ENCODE measurements at places on chromosomes 5 and 9. TPM values are rescaled to one million over a fixed set of nuclear protein-coding genes. Genes with fewer than 3 reads are reported as not detected.

DNA sequence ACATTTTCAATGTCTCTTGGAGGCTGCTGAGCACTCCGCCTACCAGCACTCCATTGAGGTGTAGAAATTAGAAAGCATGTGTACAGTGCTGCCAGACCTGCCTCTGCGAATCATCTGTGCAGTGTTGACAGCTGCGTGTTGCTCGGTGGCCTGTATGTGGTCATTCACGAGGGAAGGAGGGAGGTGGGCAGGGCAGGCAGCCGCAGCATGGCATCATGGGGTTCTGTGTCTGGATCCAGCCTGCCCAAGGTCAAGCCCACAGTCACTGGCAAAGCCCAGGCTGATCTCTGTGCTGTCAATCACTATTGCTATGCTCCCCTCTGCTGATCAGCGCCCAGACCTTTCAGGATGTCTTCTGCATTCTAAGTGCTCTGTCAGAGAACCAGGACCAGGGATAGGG is 8.0 kb upstream of the PDZD2 start:
- DNase-seq, result no peak

DNA sequence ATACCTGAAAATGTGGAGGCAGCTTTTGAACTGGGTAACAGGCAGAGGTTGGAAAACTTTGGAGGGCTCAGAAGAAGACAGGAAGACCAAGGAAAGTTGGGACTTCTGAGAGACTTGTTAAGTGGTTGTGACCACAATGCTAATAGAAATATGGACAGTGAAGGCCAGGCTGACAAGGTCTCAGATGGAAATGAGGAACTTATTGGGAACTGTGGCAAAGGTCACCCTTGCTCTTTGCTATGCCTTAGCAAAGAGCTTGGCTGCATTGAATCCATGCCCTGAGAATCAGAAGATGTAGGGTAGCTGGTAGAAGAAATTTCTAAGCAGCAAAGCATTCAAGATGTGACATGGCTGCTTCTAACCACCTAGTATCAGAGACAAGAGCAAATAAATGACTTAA is 244.4 kb upstream of the ADRA1B start:
- no peak for DNase-seq

GRCh38 chr9:121261107-121261460 is 6.9 kb upstream of the GSN start:
- DNase-seq, result no peak

GRCh38 chr9:7762600-7762999 is 37.0 kb downstream of the DMAC1 start:
- DNase-seq, result no peak

The RMI1 gene
- total RNA-seq, result 28.9 TPM

- no peak for DNase-seq
Measured at GRCh38 chr9:126412905-126413304, 86.3 kb downstream of the MVB12B start.

The RBM22 gene
- 78.4 TPM for total RNA-seq

The PCYOX1L gene
- 19.8 TPM for total RNA-seq

- no peak for DNase-seq
Measured at GRCh38 chr9:84500826-84501225, 160.3 kb upstream of the SLC28A3 start.

The PKD2L2 gene
- total RNA-seq, result not detected

GRCh38 chr5:86688406-86688805 is 70.7 kb downstream of the COX7C start:
- DNase-seq, result no peak

The IL33 gene
- not detected for total RNA-seq

DNA sequence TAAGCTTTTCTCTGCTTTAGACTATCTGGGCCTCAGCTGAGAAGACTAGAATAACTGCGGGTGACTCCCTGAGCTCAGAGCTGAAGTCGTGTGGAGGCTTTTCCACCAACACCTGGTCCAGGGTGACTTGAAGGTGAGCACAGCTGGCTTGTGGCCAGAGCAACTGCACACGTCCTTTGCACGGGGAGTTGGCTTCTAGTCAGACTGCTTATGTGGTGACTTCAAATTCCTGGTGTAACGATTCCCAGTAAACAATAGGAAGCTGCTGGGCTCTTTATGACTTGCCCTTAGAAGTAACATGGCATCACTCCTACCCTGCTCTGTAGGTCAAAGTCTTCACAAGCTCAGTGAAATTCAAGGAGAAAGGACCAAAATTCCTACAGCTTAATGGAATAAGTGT is 800.6 kb upstream of the CDH6 start:
- no peak for DNase-seq

GRCh38 chr9:112753725-112754124 is 3.2 kb downstream of the SNX30 start:
- DNase-seq, result peak; percentile 63

The NME5 gene
- total RNA-seq, result not detected

The IFNA7 gene
- total RNA-seq, result not detected

- DNase-seq, result no peak
Measured at GRCh38 chr5:98349251-98349989, 424.0 kb upstream of the RGMB start.

GRCh38 chr5:73112359-73112758 is 8.0 kb upstream of the TMEM171 start:
- no peak for DNase-seq

The SV2C gene
- total RNA-seq, result not detected

The PITX1 gene
- total RNA-seq, result 0.78 TPM

The LCN10 gene
- 1.1 TPM for total RNA-seq

GRCh38 chr5:34709861-34710673 is 53.9 kb downstream of the RAI14 start:
- DNase-seq, result no peak

GRCh38 chr5:3004361-3005080 is 253.0 kb upstream of the IRX2 start:
- no peak for DNase-seq

DNA sequence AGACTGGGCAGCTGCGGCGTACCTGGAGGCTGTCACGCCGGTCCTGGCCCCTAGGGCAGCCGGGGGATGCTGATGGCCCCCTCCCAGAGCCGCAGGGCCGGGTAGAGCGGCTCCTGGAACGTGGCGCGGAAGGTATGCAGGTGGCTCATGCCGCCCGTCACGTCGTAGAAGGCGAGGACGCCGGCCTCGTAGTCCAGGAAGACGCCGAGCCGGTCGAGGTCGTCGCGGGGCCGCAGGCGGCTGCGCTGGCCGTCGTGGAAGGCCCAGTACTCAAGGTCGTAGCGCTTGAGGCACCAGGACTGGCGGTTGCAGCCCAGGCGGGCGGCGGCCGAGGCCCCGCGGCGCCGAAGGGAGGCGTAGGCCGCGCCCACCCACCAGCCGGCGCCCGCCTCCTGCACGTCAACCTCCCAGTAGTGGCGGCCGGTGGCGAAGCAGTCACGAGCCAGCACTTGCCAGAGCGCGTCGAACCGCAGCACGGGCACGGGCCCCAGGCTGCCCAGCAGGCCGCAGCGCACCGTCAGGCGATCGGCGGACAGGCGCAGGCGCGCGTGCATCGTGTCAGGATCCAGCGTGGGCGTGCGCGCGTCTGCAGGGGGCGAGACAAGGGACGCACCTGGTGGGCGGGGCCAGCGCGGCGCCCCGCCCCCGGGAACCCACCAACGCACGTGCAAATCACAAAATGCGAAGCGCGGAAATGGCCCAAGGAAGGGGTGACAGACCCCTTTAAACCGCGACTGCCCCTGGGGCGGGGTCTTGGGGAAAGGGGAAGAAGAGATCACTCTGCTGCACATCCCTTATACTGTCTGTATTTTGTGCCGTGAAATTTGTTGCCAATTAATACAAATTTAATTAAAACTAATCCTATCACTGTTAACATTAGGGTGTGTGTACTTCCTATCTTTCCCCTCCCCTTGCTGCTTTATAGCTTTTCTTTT is 31.2 kb downstream of the NANS start:
- no peak for DNase-seq

DNA sequence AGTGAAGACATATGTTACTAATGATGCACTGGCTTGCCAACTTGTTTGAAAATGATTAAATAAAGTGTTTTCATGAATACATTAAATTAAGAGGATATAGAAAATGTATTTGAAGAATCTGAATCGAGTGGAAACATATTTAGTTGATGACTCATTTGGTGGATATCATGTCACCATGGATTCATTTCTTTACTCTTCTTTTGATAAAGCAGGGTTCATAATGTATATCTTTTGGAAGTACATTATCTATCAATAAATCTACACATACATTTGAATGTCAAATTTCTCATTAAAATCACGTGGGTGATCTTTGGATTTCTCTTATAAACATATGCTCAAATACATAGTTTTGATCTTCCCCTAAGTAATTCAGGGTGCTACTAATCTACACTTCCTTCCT is 1148.1 kb upstream of the ACO1 start:
- no peak for DNase-seq

DNA sequence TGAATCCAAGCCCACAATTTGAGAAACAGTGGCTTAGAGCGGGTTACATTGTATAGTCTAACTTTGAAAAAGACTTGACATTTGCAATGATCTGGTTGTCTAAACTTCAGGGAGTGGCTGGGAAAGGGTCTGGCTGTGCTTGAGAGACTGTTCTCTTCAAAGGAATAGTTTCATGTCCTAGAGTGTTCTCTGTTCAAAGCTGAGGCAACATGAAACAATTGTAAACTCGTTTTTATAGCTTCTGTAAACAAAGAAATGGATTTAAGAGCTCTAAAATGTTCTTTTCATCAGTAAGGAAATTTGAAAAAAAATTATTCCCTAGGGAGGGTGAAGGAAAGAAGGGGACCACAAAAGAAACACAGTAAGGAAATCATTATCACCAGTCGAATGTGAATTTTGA is 41.6 kb downstream of the FOCAD start:
- DNase-seq, result no peak

DNA sequence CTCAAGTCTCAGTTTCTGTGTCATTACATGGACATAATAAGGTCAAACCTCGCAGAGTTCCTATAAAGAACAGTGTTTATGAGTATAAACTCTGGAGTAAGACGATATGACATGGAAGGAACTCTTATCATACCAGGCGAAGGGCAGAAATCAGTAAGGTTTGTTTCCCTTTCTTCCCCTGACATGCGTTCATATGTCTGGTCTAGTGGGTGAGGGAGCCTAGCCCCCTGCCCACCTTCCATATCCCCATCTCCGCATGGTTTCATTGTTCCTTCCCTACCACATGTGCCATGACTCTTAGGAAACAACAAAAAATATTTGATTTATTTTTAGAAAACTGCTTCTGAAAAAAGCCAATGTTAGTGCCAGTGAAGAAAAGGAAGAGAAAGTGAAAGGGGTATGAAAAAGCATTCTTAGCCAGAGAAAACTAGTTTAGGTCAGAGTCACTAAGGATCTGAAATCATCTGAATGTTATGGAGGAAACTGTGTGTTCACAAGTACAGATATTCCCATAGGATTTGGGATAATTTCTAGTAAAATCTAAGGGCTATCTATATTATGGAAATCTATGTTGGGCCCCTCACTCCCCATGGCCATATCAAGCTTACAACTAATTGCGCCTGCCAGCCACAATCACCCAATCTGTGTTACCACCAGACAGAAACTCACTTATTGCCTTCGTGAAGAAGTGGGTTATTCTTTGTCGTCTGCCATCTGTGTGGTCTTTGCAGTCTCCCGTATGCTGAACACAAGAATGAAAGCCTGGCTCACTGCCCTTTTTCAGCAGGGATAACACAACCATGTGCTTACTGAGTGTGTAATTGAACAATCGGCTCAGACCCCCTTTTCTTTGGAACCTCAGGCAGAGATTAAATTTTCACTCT is 19.9 kb upstream of the HMHB1 start:
- DNase-seq, result no peak

DNA sequence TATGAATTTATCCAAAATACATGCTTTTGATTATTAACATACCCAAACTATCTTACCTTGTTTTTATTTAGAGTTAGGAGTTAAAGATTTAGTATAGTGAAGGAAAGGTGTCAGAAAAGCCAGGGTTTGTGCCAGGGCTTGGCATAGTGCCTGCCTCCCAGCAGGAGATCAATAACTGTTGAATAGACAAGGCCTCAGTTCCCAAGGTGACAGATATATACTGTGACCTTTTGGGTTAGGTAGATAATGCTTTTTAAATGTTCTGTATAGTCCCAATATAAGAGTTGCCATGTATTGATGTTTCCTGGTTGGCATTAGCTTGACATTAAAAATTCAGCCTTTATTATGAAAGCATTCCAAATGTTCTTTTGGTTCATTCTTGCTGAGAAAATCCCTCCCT is 121.8 kb downstream of the MCTP1 start:
- no peak for DNase-seq

The CA9 gene
- total RNA-seq, result 0.82 TPM

GRCh38 chr5:175201393-175201792 is 242.6 kb downstream of the DRD1 start:
- DNase-seq, result no peak
